ENCODE measurements at places on chromosomes 1 and 21.

DNA sequence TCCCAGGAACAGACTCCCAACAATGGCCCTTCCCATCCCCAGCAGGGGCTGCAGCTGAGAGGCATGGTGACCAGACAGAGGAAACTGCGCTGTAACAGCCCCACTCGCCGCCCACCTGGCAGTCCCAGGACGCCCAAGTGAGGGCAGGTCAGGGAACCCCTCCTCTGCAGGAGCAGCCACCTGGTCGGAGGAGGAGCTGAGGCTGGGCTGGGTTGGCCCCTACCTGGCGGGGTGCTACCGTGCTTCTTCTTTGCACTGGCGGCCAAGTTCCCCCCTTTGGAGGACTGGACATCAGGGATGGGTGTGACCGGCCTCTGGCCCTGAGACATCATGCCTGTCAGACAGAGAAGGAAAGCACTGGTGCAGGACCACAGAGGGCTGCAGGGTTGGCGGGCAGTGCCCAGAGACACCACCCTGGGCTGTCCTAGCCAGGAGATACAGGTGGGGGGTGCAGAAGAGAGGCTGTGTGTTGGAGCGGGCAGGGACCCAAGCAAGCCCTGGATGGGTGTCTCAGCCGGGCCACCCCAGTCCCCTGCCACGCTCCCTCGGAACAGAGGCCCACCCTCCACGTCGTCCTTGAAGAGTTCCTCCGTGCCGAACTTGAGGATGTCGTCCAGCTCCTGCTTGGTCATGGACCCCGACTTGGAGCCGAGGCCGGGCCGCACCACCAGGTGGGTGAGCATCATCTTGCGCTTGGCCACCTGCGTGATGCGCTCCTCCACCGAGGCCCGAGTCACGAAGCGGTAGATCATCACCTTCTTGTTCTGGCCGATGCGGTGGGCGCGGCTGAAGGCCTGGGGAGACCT lies 51.6 kb downstream of the CHD5 start:
- DNase-seq: no peak

DNA sequence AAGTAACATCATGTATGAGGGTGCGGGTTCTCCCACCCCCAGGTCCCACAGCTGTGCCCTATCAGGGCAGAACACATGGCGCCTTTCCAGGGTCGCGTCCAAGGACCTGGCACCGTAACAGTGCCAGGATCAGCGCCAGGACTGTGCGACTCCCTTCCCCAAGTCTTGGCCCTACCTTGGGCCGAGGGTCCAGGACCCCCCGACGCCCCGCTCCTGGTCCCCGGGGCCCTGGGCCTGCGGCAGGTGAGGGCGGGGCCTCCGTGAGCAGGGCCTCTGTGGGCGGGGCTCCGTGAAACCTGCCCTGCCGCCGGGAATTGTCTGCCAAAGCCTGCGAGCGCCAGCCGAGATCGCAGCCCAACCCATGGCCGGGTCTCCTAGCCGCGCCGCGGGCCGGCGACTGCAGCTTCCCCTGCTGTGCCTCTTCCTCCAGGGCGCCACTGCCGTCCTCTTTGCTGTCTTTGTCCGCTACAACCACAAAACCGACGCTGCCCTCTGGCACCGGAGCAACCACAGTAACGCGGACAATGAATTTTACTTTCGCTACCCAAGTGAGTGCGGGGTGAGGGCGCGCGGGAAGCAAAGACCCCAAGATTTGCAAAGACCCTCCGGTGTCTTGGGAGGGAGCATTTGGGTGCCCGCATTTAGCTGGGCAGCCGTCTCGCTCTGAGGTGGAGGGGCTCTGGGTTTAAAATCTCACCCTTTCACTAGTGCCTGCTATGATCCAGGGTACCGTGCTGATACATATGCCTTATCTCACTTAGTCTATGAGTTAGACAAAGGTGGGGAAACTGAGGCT lies at the start of gene RHBG:
Gene RHBG, plus strand, starts transcription at position 323 of the 796 bp plus-strand sequence. Its CDS starts 39 bp downstream, at position 362.
- no peak for DNase-seq

DNA sequence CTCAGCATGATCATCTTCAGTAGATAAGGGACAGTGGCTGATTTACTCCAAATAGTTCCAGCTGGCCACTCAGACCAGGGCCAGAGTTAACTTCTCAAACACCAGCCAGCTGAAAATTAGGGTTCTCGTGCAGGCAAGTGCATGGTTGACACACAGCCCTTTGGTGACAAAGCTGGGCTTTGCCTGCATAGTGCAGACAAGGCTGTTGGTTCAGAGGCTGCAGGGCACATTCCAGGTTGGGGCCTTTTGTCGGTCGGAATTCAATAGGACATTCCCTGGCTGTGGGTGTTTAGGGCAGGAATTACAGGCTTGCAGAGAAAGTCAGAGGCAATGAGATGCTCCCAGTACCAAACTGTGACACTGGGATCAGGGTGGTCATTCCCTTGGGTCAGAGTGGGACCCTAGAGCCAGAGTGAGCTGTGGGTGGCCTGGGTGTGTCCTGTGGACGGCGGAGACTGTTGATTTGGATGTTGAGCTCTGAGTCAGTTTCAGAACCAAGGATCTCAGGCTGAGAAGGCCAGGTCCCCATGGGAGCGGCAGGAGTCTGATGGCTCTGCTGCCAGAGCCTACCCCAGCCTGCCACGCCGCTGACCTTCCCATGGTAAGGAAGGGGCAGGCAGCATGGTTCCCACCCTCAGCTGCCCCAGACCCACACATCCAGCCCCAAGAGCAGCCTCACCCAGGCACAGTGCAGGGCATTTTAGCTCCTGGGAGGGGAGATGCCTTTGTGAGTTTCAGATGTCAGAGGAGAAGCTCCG lies 56.2 kb downstream of the STUM start:
- DNase-seq: no peak

DNA sequence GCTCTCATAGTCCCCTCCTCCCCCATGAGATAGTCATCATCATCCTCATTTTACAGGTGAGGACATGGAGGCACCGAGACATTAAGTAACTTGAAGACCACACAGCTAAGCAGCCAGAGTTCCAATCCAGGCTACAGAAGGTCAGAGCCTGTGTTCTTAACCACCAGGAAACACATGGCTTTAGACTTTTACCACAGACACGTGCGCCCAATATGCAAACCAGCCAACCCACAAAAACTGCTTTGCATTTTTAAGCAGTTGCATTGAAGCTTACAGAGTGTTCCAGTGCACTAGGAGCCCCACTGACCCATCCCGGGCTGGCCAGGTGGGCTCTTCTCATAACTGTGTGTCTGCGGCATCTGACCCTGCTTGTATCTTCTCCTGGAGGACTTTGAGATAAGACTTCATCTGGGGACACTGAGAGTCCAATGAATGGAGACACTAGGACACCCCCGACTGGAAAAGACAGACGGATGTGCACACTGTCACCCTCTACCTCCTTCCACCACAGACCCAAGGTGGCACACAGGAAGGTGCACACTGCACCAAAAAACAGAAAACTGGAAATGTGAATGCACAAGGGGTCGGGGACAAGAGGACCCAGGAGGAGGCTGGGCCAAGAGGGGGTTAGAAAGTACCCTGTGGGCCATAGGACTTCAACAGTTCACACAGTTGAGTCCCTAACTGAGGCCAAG lies 56.4 kb downstream of the ETS2 start:
- DNase-seq: no peak

DNA sequence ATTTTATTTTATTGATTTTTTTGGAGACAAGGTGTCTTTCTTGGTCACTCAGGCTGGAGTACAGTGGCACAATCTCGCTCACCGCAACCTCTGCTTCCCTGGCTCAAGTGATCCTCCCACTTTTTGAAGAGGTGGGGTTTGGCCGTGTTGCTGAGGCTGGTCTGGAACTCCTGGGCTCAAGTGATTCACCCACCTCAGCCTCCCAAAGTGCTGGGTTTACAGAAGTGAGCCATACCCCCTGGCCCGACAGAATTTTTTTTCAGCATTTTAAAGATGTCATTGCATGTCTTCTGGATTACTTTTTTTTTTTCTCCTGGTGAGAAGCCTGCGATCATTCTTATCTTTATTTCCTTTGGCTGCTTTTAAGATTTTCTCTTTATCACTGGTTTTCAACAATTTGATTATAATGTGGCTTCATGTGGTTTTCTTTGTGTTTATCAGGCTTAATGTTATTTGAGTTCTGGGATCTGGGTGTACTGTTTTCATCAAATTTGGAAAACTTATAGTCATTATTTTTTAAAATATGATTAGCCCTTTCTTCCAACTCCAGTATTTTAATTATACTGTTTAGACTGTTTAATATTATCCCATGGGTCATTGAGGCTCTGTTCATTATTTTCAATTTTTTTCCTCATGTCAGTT lies 23.1 kb upstream of the PTBP2 start:
- no peak for DNase-seq

GRCh38 chr1:205849619-205850355 lies at the start of gene PM20D1:
TSS of gene PM20D1 (minus strand) at chr1:205850132. CDS start at chr1:205850072, 60 bp downstream.
- peak; percentile 93 for DNase-seq

DNA sequence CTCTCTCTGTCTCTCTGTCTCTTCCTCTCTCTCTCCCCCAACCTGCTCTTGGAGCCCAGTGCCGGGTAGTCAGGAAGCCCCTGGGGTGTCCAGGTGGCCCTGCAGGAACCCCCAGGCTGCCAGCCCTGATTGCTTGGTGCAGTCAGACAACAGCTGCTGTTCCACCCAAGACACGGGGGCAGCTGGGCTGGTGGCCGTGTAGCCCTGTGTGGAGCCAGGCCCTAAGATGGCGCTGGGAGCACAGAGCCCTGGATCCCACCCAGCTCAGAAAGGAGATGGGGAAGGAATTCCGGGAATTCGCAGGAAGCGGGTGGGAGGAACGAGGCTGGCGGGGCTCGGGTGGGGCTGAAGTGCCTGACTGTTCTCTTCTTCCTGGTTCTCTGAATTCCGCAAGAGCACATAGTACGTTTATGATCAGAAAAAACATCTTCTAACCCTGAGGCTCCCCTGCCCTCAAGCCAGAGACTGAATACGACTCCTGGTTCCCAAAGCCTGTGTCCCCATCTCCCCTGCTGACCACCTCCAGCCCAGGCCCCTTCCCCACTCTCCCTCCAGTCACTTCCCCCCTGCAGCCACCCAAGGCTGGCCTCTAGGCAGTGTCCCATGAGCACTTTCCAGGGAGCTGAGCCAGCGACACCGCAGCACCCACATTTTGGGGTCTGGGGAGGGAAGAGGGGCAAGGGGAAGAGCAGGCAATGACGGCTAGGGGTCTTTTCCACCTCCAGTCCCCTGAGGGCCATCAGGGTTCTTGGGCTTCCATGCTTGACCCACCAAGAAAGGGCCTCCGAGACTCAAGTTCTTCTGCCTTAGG lies 55.0 kb downstream of the WNT9A start:
- no peak for DNase-seq

DNA sequence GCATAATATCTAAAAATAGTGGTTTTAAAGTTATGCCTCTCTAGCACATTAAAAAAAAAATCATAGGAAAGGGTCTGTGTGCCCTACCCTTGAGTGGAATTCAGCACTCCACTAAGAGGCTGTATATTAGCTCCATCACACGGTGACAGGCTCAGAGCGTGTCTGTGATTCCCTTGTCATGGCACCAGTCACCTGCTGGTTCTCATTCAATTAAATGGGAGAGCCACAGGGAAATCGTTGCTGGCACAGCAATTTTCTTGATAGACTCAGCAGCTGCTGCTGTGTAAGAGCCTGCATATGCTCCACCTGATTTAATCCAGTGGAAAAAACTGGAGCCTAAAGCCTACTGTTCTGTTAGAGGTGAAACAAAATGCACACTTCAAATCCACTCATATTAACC lies 9.5 kb downstream of the ATP6V1G3 start:
- no peak for DNase-seq

DNA sequence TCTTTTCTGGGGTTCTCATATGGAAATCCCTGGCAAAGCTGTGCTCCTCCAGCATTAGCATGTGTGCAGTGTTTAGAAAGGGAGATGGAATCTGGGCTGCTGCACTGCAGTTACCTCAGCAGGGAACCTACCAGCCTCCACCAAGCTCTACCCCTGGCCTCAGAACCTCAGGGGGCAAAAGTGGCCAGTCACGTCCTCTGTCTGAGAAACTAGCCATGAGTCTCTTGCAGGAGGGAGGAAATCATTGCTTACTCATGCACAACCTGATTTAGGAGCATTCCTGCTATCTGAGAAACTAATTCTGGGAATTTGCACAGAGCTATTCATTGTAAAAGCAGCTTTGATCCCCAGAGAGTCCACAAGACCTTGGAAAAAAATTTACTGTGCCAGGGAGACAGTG lies 80.6 kb upstream of the IPO9 start:
- DNase-seq: no peak

DNA sequence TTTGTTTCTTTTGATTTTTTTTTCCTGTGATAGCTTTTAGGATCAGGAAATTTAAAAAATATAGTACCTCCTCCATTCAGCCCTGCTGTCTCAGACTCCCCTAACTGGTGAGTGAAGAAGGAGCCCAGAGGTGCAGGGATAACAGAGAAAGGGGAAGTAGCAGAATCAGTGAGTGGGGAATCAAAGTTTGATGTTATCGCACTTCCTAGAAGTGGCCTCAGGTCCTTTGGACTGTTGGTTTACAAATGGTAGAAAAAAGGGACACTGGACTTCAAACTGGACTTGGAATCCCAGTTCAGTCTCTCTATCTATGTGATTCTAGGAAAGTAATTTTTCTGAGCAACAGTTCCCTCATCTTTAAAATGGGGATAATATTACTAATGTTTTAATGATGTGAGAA lies 99.5 kb downstream of the FGGY start:
- no peak for DNase-seq

DNA sequence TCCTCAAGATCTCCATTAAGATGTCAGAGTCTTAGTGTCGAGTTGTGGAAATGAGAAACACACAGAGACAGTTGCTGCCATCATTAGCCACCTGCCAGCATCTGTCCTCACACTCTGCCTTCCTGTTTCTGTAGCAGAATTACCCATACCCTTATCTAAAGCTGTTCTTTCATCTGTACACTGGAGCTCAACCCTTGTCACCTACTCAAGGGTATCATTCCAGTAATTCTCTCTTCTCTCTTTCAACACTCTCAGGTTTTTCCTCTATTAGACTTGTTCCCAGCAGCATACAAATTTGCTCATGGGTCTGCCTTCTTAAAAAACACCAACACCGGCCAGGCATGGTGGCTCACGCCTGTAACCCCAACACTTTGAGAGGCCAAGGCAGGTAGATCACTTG lies 27.4 kb upstream of the RNF2 start:
- no peak for DNase-seq

- no peak for DNase-seq
These were observed 109.8 kb downstream of the MAST2 start for GRCh38 chr1:45913183-45913683.

All from CD4-positive, alpha-beta T cell treated with Interleukin-15 for 4 hours (primary cell).